ENCODE measurements at places on chromosomes 4 and X.

DNA sequence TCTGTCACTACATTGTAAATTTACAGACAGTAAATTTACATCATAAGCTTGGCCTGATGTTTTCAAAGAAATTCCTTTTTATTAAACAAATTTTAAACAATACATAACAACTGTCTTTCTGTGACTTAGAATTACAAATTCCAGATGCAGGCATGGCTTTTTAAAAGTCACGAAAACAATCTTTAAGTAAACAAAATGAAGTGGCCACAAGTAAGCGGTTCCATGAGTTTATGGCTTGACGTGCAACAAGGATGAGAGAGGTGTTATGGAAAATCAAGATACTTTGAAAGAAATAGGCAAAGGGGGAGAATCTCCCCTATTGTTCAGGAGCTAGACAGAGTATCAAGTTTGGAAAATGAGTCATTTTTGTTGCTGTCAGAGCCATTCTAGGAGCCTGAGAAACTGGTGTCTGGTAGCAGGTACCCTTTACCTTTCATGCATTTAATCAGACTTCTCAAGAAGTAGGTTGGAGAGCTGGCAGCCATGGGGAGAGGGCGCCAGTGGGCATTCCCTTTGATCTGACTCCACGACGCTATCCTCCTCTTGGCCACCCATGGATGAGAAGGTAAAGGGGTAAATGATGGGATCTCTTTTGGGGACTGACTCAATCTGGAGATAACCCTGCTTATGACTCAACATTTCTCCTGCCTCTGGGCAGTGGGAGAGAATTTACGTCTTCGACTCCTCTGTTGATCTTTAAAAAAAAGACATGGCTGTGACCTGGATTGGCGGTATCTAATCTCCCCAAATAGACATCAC lies 217.2 kb downstream of the SPRY1 start:
- no peak for DNase-seq

DNA sequence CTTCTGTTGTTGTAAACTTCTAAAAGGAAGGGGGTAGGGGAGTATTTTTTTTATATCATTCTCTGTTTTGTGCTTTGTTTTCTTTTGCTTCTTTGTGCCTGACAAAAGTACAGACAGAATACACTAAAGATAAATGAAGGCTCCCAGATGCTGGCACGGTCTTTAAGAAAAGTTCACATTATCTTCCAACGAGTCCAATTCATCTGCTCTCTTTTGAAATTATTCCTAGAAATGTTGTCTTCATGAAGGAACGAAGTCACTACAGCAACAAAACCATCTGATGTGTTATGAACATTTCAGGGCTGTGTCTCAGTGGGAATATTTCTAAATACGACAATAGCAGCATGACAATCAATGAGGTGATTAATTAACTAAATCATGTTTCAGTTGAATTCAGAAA lies 813.8 kb upstream of the HTR2C start:
- no peak for DNase-seq

GRCh38 chr4:119238068-119238722 lies 25.7 kb downstream of the USP53 start:
- DNase-seq, result no peak

GRCh38 chr4:36651253-36651652 lies 369.8 kb downstream of the DTHD1 start:
- no peak for DNase-seq

DNA sequence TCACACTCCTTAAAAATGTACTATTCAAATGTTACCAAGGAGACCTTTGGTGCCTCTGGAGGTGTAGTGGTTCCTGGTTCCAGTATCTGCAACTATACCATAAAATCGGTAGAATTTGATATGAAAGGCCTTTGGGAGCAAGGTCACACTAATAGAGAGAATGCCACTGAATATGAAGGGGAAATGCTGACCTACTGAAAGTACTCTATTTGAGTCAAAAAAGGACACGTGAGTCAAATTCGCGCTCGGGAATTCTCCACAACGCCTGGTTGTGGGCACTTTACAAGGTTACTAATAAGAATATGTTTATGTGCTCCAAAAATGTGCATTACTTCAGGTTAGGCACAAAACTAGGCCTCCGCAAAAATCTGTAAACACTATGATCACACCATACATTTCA lies 39.5 kb upstream of the RELL1 start:
- DNase-seq, result no peak

DNA sequence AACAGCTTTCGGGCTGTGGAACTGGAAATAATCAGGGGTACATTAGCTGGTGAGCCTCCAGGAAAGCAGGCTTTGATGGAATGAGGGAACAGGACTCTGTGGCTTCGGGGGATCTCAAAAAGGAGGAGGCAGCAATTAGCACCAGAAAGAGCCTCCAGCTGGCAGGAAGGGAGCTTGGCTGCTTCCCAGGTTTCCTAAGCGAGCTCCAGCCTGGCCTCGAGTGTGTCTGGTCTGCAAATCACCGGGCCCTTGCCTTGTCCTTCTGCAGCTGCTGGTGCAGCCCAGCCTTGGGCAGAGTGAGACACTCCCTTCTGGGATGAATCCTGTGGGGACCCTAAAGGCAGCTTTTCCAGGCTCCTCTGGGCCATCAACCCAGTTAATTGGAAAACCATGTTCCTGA lies 10.7 kb upstream of the PDHA1 start:
- DNase-seq, result no peak

DNA sequence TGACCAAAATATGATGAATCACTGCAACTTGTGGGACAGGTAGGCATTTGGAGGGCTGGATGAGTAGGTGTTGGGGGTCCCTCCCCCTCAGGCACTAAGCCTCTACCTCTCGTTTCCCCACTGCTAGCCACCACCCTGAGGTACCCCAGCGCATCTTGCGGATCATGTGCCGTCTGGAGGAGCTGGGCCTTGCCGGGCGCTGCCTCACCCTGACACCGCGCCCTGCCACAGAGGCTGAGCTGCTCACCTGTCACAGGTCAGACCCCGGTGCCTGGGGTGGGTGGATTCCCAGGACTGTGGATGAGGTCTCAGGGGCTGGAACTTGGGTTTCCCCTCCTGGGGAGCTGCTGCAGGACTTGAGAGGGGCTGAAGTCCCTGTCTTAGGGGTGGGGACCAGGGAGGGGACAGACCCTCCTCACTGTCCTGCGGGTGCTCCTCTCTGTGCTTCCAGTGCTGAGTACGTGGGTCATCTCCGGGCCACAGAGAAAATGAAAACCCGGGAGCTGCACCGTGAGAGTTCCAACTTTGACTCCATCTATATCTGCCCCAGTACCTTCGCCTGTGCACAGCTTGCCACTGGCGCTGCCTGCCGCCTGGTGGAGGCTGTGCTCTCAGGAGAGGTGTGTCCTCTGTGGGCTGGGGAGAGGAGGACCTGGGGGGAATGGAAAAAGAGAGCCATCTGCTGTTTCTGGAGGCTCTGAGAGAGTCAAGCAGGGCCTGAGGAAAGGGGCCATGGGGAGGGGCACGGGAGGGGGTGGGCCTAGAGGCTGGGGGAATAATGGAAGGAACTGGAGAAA lies 10.1 kb upstream of the ERAS start:
- DNase-seq, result no peak

GRCh38 chr4:140426610-140427105 lies 790 bp downstream of the CLGN start:
- DNase-seq, result peak; percentile 21

GRCh38 chrX:110794601-110795000 lies 1.0 kb downstream of the CHRDL1 start:
- DNase-seq, result no peak

GRCh38 chrX:94057385-94057784 lies 383.4 kb downstream of the FAM133A start:
- DNase-seq, result no peak

DNA sequence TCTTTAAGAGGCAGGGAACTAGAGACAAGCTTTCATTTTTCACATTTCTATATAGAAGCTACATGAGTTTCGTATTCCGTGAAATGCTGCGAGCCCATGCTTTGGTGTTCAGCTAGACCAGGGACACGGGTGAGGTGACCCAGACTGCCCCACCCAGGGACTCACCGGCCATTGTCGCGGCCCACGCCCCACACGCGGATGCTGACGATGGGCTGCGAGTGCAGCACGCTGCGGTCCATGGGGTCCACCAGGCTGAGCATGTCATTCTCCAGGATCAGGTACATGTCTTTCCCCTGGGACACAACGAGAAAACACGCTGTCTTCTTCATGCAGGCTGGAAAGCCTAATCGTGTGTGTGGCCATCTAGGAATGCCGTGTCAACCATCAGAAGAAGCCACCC lies 140.4 kb downstream of the NSUN7 start:
- no peak for DNase-seq

DNA sequence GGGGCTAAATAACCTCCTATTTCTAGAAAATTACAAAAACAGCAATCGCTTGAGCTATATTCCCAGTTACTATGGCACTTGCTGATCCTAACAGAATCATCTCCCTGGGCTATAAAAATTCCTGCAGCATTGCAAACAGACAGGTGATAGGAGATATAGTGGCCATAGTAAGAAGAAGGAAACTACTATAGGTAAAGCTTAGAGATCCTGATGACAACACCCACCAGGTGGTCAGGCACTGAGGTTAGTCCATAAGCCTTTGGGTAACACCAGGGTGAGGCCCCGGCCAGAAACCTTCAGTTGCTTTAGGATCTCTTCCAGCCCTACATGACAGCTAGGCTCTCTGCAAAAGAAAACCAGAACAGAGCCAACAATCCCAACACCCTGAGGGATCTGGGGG lies 197.9 kb upstream of the PPP1R2C start:
- DNase-seq, result no peak

DNA sequence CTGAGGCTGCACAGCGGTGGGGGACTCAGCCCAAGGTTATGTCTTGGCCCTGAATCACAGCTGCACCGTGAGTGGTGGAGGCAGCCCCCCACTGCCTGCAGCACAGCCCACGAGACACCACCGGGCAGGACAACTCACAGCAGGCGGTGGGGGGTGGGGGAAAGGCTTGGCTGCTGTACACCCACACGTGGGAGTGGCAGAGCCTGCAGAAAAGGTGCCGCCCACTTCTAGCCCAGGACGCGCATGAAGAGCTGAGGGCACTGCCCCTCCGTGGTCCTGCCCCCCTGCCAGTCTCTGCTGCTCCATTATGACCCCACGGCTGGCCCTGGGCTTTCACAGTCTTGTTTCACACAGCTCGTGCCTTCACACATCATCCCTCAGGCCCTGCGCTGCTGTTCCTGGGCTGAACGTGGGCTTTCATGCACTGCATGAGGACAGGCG lies 40.8 kb downstream of the FGFRL1 start:
- no peak for DNase-seq

DNA sequence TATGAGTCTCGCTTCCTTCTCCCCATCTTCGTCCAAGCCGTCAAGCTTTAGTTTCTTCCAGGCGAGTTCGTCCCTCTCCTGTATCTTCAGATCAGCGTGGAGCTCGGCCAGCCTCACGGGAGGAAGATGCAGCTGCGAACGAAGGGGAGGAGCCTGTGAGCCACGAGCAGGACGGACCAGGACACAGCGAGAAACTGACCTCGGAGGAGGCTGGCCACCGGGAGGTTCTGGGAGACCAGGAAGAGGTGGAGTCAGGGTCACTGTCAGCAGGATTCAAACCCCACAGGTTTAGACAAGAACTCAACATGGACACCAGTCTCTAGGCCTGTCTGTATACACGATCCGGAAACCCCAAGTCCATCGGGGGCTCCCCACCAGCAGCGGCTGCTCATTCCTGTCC lies 7.3 kb downstream of the LRPAP1 start:
- no peak for DNase-seq

- no peak for DNase-seq
Measured at GRCh38 chrX:23819385-23820234, 36.6 kb downstream of the SAT1 start.

GRCh38 chr4:161841759-161842158 lies 322.0 kb downstream of the FSTL5 start:
- DNase-seq, result no peak

DNA sequence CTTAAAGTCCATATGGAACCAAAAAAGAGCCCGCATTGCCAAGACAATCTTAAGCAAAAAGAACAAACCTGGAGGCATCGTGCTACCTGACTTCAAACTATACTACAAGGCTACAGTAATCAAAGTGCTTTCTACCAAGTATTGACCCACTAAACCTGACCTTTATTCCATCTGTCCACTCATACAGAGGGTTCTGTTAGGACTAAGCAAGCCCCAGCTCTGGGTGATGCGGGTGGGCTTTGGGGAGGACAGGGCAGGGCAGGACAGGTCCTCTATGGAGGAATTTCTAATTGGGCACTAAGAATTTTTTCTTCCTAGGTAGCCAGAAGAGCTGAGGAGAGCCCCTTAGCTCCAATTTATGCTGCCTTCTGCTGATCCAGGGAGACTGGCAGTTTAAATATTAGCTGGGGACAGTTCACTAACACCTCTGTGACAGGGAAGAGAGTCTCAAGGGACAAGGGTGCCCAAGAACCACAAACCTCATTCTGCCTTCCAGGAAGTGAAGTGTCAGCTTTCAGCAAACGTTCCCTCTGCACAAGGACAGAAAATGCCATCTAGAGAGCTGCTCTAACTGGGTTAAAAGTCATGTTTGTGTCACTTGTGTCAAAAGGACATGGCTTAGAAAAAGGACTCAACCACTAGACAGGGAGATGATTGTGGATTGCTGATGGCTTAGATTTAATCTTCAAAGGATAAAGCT lies 143.2 kb downstream of the KIT start:
- DNase-seq, result no peak

DNA sequence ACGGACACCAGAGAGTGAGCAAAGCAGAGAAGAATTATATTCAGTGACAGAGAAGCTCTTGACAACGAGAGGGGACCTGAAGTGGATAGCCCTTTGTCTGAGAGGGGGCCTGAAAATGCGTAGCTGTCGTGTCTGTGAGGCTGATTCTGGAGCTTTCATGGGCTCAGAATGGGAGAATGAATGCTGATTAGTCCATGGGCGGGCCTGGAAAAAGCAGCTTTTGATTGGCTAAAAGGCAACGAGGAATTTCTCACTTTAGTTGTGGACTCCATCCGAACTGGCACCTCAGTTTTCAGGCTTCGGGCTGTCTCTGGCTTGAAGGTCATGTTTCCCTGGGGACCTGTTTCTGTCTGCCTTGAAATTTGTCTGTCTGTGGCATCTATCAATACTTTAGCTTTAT lies 487.1 kb downstream of the TECRL start:
- DNase-seq, result no peak

DNA sequence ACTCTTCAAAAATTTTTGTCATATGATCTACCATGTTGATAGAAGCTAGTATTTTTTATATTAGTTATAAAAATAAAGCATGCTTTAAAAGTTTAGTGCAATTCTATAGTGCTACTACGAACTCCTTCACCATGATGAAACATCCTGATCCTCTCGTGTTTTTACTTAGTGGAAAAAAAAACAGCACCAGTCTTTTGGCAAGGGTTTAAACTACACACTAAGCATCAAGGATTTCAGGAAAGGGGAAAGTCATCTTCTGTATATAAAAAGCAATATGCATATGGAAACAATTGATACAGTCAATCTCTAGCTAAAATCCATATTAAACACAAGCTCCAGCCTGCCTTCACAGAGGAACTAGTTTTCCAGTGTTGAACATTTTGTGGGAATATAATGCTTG lies 18.7 kb downstream of the CHM start:
- no peak for DNase-seq

DNA sequence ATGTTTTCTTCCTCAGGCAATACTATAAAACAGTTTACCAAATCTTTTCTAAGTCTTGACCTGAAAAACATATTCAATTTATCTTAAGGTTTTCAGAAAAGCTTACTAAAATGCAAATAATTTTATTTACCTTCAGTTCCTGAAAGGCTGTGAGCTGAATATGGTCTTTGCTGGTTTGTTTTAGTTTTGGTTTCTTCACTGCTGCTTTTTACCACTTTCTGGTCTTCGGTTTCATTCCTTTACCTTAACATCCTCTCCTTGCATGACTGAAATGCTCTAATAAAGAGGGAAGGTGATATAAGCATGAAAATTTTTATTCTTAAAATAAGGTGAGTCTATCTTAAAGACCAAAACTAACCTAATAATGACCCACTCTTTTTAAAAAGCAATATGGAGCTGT lies 97.1 kb upstream of the NRK start:
- no peak for DNase-seq

GRCh38 chr4:168724686-168725411 lies 228.0 kb downstream of the PALLD start:
- no peak for DNase-seq

Data from progenitor cell of endocrine pancreas (in vitro differentiated cells).